ENCODE measurements at places on chromosomes 6 and 20. TPM values are rescaled to one million over a fixed set of nuclear protein-coding genes. Genes with fewer than 3 reads are reported as not detected.

Gene AFDN
- 113 TPM for total RNA-seq

DNA sequence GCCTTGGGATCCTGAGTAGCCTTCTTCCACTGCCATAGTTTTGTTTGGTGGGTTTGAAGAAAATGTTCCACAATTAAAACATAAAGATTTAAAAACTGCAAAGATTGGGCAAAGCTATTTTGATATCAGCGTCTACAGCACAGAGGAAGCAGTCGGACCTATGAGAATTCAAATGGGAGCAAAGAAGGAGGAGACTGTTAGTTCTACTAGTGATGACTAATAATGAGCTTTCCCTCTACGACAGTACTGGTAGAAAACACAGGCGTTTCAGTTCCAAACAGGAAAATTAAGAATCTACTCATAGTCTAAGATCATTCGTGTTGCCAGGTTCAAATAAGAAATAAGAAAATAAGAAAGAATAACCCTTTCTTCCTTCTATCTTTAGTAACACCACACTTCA, 121.2 kb downstream of the INSM1 start:
- no peak for DNase-seq

DNA sequence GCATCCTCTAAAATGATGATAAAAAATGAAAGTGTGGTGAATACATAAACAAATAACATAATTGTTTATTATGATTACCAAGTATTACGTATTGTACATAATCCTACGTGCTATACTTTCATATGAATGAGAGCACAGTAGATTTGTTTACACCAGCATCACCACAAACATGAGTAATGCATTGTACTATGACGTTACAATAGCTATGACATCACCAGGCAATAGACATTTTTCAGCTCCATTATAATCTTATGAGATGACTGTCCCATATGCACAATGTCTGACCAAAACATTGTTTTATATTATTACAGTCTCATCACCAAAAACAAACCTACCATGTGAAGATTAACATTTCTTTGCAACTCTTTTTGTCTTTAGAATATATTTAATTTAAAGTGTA, 225.7 kb upstream of the TENT5A start:
- DNase-seq: no peak

- DNase-seq: no peak
Observed at GRCh38 chr6:89828988-89829471, 650 bp upstream of the CASP8AP2 start.

DNA sequence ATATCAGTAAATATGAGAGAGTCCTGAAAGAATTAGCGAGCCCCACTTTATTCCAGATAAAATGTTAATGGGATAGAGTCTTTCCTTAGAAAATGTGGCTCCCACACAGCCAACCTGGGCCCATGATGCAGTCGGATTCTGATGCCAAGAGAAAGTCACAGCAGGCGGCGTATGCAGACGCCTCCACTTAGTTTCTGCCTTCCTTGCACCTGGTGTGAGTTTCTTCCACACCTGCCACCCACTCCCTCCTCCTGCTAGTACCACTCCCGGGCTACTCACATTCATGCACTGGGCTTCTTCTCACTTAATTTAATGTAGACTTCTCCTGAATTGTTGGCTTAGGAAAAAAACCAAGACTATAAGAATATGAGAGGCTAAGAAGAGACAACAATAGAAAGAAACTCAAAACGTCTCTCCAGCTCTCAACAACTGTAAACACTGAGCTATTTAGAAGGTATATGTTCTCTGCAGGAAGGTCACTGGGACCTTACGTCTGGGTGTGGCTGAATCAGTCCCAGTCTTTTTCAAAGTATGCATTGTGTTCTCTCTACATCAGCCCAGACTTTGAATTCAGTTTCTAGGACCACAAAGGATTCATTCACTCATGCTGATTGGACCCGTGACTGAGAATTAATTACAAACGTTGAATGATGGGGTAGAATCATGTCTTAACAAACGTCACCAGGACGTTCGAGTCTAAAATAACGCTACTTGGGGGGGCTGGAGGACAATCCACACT, 70.4 kb downstream of the GCNT2 start:
- DNase-seq: no peak

- peak; percentile 50 for DNase-seq
Observed at GRCh38 chr6:7805850-7806214, 79.9 kb downstream of the BMP6 start.

GRCh38 chr20:41436679-41437078, 70.1 kb upstream of the EMILIN3 start:
- no peak for DNase-seq

GRCh38 chr6:45741437-45742171, 274.1 kb downstream of the CLIC5 start:
- peak; percentile 72 for DNase-seq
